Astrocyte (in vitro differentiated cells and primary cell): ENCODE measurements at places on chromosomes 11 and 22. TPM values are rescaled to one million over a fixed set of nuclear protein-coding genes. Genes with fewer than 3 reads are reported as not detected.

DNA sequence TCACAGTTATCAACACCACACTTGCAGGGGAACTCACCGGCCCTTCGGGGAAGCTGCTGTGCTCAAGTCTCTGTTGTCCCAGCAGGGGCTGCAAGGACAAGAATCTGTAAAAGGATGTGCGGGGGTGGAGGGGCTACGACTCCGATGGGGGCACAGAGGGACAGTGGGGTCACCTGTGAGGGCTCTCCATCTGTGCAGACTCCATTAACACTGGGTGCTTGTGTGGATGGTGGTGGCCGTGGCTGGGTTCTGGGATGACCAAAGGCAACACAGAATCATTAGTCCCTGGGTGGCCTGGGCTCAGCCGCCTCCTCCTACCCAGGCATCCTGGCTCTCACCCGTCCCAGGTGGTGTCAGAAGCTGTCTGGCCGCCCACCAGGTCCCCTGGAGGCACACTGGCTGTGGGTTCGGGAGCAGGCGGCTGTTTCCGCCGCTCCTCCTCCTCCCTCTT is 10.2 kb upstream of the RBM4B start:
- DNase-seq: no peak

DNA sequence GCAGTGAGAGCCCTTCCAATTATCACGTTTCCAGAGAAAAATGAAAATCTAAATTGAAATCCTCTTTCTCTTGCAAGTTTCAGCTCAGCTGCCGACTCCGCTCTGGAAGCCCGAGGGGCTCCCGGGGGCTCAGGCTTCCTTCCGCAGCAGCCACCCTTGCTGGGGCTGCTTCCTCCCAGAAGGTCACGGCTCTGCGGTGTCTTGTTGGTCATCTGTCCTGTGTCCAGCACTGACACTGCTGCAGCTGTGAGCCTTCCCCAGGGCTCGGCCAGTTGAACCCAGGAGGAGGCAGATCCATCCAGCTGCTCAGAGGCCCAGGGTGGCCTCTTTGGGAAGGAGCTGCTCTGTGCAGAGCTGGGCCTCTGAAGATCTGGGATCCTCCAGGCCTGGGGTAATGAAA is 1337.2 kb downstream of the TBC1D22A start:
- DNase-seq: no peak

MYBPC3 gene
- total RNA-seq: not detected in 2 replicates

XKR3 gene
- not detected in 2 replicates for total RNA-seq

MMP10 gene
- total RNA-seq: 1.1 and 1.2 TPM in 2 replicates

MGAT3 gene
- 7.9 and 9.7 TPM in 2 replicates for total RNA-seq

DNA sequence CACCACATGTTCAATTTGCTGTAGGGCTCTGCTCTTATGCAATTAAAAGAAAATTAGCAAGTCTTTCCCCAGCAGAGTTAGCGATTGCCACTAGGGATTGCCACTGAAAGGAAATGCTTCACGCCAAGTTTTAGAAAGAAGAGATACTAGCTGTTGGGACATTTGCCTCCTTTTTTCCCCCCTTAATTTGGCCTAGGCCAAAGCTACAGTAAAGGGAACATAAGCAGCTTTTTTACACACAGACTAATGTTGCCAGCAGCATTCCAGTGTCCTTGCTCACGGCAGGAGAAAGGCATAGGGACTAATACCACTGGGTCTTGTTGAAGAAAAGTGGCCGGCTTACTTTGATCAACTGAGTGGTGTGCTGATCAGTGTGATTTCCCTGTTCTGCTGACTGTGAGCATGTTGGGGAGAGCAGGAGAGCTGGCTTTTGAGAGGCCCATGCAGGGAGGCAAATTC is 71.2 kb downstream of the PHF21A start:
- peak; percentile 90 for DNase-seq

GRCh38 chr11:95897731-95898130 is 26.2 kb downstream of the MTMR2 start:
- peak; percentile 80 for DNase-seq

GRCh38 chr22:31192513-31192912 is 19.6 kb upstream of the LIMK2 start:
- no peak for DNase-seq

- no peak for DNase-seq
These were observed 42.2 kb upstream of the FAM181B start for GRCh38 chr11:82775736-82776346.

APOC3 gene
- not detected in 2 replicates for total RNA-seq

FGF3 gene
- total RNA-seq: not detected in 2 replicates

- DNase-seq: no peak
These were observed 565.0 kb downstream of the LRRC4C start for GRCh38 chr11:40894501-40894900.

- DNase-seq: no peak
These were observed 5.9 kb downstream of the PLXNB2 start for GRCh38 chr22:50301581-50301991.

TRPM5 gene
- total RNA-seq: not detected in 2 replicates

DNA sequence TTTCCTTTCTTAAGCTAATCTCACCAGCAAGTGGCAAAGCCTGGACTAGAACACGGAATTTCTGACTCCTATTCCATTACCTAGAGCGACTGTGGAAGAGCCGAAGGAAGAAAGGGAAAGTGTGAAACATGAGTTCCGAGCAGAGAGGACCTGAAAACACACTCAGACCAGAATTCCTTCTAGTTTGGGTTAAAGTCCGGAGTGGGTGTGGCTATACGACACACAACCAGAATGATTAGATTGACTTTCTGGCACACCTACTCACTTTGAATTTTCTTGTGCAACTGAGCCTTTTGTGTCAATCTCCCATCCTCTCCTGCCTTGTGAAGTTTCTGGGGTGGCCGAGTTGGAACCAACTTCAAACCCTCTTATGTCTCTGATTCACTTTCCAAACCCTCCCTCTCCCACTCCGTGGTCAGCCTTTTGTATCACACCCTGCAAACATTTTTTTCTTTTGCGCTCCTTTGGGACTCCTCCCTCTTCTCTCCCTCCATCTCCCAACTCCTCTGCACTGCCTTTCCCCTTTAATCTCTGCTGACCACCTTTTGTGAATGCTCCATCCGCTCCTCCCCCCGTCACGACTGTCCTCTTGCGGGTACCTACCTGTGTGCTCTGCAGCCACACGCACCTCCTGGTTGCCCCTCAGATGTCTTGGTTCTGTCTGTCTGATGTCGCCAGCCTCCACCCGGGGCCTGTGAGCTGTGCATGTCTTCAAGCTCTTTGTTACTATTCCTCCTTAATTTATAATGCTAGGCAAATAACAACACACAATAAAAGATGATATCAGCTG is 86.3 kb upstream of the BLID start:
- DNase-seq: peak; percentile 94

DNA sequence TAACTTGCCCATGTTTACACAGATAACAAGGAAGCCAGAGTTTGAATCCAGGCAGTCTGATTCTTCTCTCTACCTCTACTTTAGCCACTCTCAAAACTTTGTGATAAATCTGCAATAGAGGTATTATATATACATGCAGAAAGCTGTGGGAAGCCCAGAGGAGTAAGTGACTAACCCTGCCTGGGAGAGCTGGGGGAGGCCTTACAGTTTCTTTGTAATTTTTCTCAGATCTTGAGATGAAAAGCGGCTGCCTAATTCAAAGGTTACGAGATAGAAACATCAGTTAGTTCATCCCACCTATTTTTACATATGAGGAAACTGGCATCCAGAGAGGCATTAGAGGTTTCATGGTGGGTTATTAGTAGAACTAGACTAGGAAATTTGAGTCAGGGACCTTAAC is 4.9 kb downstream of the STIM1 start:
- no peak for DNase-seq

GRCh38 chr22:30308518-30309230 is 18.1 kb downstream of the TBC1D10A start:
- DNase-seq: peak; percentile 78

SPCS2 gene
- 104 and 120 TPM in 2 replicates for total RNA-seq

RASSF10 gene
- 1.2 and 2.0 TPM in 2 replicates for total RNA-seq

PIM3 gene
- 15.1 and 15.5 TPM in 2 replicates for total RNA-seq

- DNase-seq: peak; percentile 51
These were observed 29.8 kb downstream of the SREBF2 start for GRCh38 chr22:41862530-41863266.

FOLR3 gene
- not detected in 2 replicates for total RNA-seq

KDM4E gene
- total RNA-seq: 0.41 TPM in 1 of 2 replicates, not detected in the other

AGBL2 gene
- 1.4 and 2.1 TPM in 2 replicates for total RNA-seq

- DNase-seq: no peak
These were observed 160.7 kb downstream of the BUD13 start for GRCh38 chr11:116611998-116612620.

DNA sequence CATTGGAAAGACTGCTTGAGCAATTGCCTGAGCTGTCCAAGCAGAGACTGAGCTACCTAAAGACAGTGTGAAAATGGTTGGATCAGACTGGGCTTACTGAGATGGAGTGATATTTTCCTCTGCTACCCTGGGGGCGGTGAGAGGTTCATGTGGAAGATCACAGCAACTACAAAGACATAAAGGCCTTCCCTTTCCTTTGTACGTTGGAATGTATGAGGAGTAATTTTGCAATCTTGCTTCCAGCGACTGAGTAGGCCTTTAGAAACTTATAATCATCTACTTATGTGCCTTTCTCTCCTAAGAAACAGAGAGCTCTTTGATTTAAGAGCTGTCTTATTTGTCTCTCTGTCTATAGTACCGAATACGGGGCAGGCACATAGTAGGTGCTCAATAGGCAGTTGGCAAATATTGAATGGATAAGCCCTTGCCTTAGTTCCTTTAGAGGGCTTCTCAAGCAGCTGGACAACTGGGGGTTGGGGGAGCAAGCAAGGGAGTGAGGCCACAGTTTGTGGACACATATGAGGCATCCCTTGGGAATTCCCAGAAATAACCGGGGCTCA is 2.4 kb upstream of the HEPACAM start:
- DNase-seq: no peak

WT1 gene
- total RNA-seq: 0.45 and 1.4 TPM in 2 replicates

GDPD4 gene
- total RNA-seq: not detected in 2 replicates

DNA sequence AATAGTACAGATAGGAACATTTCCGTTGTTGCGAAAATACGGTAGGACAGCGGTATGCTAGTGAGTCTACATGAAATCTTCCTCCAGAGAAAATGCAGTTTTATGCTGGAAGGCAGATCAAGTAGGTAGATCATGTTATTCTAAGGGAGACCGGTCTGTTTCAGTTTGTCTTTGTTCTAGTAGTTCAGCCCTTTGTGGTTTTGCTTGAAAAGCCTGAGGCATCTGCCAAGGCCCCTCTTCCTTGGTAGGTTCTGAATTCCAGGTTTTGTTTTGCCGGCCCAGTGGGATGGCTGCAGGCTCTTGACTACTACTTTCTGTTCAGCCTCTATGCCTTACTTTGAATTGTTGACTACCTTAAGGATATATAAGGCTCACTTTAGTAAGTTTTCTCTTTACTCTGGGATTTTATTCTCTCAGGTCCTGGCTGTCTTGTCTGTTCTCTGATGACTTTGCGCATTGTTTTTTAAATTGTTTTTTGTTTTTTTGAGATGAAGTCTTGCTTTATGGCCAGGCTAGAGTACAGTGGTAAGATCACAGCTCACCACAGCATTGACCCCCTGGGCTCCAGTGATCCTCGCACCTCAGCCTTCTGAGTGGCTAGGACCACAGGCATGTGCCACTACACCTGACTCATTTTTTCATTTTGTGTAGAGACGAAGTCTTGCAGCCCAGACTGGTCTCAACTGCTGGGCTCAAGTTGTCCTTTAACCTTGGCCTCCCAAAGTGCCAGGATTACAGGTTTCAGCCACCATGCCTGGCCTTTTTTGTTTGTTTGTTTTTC is 53.7 kb downstream of the HIPK3 start:
- peak; percentile 66 for DNase-seq

- DNase-seq: no peak
These were observed 91.9 kb downstream of the LRRC32 start for GRCh38 chr11:76578654-76579055.

DNA sequence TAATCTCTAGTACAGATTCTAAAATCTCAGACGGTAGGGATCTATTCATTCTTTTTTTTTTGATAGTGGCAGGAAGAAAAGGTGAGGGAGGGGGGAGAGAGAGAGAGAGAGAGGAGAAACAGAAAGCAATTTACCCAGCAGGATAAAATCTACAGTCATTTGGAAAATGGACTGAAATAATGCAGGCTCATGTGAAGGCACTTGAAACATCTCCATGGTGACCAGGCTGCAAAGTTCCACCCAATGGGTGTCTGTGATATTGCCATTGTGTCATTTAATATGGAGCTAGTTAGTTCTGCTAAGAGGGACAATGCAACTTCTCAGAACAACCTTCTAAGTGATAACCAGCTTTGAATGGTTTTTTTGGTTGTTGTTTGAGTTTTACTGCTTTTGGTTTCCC is 165.2 kb upstream of the RAG2 start:
- DNase-seq: no peak
